Cortex of kidney (tissue), 1 donor: ENCODE measurements at places on chromosomes 2 and 18.

DNA sequence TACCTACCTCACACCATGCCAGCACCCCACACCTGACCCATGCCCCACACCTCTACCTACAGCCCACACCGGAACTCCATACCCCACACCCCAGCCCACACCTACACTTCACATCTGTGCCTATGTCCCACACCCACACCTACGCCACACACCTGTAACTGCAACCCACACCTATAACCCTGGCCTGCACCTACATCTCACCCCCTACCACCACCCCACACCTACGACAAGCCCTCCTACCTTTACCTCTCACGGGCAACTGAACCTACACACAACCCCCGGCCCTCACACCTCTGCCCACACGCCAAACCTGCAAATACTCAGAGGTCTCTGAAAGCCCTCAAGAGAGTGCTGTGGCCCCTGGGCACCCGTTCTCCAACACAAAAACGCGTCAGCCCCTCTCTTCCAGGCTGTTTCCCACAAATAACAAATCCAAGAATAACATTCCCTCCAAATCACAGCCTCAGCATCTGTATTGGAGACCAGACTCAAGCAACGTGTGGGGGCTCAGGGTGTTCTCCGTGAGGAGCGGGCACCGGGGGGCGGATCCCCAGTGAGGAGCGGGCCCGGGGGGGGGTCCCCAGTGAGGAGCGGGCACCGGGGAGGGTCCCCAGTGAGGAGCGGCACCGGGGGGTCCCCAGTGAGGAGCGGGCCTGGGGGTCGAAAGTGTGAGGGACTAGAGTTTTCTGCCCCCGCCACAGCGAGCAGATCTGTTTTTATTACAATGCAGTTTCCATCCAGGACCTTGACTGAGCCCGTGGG is 33.4 kb downstream of the SLC66A2 start:
- DNase-seq: no peak

DNA sequence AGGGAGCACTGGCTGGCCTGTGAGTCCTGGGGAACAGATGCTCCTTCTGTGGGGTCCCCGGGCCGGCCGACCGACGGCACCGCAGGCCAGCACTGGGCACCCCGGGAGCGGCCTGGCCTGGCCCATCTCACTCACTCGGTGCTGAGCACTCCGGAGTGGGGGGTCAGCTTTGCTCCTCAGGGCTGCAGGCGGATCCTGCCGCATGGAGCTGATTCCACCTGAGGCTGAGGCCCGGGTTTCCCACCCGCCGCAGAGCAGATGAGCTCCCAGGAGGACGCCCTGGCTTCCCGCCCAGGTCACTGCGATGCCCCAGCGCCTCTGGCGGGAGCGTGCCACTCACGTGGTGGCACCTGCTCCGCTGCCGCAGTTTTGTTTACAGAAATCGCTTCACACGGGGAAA is 418.6 kb downstream of the GALR1 start:
- DNase-seq: no peak

DNA sequence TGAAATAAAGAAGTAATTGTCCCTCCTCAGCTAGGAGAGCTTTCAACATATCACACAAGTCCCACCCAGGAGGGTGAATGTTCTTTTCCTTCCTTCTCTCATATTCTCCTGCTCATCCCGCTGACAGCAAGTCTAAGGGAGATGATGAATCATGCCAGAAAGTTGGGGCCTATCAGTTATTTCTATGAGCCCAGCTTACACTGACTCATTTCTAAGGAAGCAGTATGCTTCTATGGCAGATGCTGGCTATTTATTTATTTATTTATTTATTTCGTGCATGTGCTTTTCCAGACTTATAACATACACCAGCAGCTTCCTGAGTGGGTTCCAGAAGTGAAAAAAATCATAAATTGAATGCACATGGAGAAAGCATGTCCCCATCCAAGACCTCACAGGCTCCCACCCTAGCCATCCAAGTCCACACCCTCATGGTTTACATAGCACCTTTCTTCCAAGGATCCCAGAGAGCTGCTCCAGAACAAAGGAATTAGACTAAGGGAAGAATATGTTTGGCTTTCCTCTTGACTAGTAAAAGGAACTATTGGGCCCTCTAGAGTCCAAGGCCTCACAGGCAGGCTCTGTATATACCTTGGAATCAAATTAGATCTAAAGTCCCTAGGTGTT is 1074.2 kb upstream of the ZEB2 start:
- DNase-seq: no peak

GRCh38 chr2:218569661-218570500 is 1.2 kb downstream of the CNOT9 start:
- no peak for DNase-seq

DNA sequence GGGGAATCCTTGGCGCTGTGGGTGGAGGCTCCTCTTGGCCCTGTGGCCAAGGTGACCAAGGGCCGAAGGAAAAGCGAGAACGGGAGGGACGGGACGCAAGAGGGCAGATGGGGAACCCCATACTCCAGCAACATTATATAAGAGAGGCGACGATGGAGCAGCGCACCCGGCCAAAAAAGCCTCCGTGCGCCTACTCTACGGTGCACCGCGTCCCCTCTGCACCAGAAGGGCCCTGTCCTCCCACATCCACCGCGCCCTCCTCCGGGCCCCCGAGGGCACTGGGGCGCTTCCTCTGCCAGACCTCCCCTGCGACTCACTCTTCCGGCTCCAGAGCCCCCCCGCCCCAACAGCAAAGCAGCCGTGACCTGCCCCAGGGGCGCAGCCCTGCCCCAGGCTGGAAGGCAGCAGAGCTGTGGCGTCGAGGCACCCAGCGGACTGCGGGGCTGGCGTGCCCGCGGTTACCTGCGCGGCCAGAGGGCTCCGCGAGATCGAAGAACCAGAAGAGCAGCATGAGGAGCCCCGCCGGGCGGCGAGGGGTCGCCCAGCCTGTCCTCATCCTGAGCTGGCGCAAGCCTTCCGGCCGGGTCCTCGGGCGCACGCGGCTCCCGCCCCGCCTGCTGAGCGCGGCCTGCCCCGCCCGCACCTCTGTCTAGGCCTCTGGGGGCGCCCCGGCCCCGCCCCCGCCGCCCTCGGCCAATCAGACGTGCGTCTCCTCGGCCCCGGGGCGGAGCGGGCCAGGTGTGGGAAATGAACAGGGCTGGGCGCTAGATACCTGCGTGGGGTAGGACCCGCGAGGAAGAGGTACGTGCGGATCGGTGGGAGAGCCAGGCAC is 106.3 kb upstream of the CD302 start:
- DNase-seq: no peak

GRCh38 chr2:229910147-229910831 is 11.5 kb downstream of the TRIP12 start:
- DNase-seq: no peak

DNA sequence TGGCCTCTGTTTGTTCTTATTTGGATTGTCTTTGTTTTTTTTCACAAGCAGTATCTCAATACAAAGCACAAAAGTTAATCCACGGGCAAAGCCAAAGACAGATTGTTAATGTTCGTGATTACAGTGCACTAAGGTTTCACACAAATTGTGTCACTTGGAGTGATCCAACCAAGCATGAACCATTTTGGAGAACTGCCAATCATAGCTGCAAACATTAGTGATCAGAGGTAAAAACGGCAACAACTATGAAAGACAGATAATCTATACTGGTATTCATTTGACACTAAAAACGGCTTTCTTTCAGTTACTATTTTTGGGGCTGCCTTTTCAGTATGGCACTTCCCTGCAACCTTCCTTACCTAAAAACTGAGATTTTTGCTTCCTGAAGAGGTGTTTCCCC is 213.1 kb upstream of the GULP1 start:
- no peak for DNase-seq

DNA sequence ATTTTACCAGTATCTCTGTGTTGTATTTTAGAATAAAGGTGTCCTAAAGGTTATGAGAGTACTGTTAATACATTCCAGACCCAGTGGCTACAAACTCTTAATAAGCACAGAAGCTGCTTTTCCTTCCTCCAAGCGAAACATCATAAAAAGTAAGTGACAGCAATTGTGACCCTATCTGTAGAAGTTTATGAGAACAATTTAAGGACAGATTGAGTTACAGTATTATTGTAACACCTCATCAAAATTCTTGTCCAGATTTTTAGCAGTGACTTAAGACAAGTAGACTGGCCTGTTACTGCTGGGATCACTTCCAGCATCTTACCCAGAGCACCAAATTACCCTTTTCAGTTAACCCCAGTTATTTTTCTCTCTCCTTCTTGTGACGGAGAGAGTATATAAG is 154.6 kb downstream of the ERBB4 start:
- DNase-seq: no peak

DNA sequence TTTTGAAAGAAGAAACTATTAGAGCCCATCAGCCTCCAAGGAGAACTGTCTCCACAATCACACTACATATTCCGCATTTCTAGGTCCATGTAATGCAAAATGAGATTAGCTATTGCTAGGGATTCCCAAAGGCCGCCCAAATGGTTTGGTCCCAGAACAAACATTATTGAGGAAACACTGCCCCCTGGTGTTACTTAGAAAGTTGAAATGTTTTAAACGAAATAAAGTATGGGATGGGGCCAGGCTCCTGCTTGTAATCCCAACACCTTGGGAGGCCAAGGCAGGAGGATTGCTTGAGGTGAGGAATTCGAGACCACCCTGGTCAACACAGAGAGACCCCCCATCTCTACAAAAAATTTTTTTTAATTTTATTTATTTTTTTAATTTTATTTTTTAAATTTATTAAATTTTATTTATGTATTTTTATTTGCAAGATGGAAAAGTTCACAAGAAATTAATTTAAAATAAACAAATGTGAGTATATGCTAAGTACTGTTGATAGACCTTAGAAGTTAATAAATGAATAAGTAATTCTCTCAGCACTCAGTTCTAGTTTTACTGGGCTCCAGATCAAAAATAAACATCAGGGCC is 5.5 kb downstream of the NHEJ1 start:
- DNase-seq: no peak

DNA sequence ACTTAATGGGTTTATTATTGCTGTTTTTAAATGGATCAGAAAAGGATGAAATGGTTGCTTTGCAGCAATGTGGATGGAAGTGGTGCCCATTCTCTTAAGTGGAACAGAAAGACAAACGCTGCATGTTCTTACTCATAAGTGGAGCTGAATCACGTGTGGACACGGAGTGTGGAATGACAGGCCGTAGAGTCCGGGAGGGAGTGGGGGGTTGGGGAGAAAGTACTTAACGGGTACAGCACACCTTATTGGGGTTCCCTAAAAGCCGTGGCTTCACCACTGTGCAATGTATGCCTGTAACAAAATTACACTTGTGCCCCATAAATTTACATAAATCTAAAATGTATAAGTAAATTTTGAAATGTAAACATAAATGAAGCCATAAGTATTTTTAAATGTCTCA is 64.0 kb upstream of the CTDP1 start:
- DNase-seq: no peak

DNA sequence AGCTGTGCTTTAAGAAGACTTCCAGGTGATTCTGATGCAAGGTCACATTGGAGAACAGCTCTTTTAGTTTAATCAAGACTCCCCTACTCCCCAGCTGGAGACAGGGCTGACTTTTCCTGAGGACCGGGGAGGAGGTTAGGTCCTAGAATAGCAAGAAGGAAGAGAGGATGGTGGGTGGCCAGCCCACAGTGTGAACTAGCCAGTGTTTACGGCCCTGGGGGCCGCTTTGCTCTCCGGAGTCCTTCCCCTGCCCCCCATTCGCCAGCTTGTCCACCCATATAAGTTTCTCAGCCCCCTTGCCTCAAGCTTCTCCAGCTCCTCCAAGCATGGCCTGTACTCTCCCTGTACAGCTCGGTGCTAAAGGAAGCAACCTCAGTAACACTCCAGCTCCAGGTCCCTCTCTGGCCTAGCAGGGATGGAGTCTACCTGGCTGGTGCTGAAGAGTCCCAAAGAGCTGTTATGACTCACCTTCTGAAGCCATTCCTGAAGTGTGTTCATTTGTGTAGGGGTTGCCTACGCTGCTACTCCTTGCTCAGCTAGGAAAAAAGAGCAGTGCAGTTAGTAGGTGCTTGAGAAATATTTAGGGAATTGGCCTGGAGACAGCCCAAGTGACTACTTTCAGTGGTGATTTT is 7.9 kb downstream of the INPP4A start:
- no peak for DNase-seq

DNA sequence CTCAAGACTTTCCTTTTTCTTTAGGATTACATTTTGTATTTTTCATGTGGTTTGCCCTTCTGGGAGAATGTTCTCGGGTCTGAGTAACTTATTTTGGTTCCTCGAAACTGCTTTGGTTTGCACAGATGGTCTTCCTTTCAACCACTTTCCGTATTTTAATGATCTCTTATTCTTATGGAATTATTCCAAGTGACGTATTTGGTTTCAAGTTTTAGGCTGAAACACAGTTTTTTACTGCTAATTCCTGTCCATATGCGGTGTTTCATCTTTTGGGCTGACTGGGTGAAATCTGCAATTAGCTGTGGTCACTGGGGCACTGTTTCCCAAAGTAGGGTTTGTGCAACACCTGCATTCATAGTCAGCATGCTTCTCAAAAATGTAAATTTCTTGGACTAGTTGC is 122.7 kb downstream of the CAPN13 start:
- DNase-seq: no peak

- no peak for DNase-seq
Observed at GRCh38 chr2:67384123-67384822, 12.9 kb upstream of the ETAA1 start.

DNA sequence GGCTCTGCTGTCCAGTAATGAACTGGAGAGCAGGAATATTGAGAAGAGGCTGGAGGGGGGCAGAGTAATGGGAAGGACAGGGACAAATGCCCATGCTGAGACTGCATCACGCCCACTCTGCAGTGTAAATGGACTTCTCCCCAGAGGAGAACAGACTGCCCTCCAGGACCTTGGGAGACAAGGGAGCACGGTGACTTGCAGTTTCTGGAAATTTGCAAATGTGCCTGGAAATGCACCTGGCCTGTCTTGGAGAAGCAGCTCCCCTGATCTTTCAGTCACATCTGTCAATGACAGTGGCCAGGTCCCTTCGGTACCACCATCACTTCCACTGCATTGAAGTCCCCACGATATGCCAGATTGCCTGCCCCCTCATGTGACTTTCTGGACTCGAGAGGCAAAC is 178.7 kb upstream of the SH3BP4 start:
- no peak for DNase-seq

DNA sequence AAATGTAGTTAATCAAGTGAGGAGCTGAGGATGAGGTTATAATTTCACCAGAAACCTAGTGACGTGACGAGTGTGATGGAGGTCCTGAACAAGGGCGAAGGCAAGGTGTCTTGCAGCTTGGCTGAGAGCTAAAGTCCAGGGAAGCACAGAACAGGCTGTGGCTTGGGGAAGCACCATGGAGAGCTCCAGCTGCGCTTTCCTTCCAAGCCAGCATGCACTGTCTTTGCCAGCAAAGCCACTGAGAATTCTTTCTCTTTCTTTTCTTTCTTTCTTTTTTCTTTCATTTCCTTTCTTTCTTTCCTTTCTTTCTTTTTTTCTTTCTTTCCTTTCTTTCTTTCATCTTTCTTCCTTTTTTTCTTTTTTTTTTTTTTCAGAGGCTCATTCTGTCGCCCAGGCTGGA is 239.3 kb downstream of the FBXO15 start:
- no peak for DNase-seq

- DNase-seq: no peak
Observed at GRCh38 chr2:85648619-85649018, 19.4 kb downstream of the SFTPB start.
